ENCODE measurements at places on chromosomes 6 and 20. TPM values are rescaled to one million over a fixed set of nuclear protein-coding genes. Genes with fewer than 3 reads are reported as not detected.

Gene LTB
- 585 TPM for total RNA-seq

Gene MOG
- total RNA-seq, result not detected

Gene ADGRF5
- total RNA-seq, result not detected

Gene LRFN2
- total RNA-seq, result 0.08 TPM

Gene BNIP5
- total RNA-seq, result not detected

Gene PAK5
- total RNA-seq, result not detected

Gene DBNDD2
- total RNA-seq, result 10.5 TPM

Gene KCNK17
- not detected for total RNA-seq

Gene CST2
- total RNA-seq, result not detected

Gene PBOV1
- total RNA-seq, result not detected

Gene DACT2
- total RNA-seq, result 0.10 TPM

Gene ESR1
- total RNA-seq, result 1.00 TPM

Gene PRR18
- total RNA-seq, result not detected

DNA sequence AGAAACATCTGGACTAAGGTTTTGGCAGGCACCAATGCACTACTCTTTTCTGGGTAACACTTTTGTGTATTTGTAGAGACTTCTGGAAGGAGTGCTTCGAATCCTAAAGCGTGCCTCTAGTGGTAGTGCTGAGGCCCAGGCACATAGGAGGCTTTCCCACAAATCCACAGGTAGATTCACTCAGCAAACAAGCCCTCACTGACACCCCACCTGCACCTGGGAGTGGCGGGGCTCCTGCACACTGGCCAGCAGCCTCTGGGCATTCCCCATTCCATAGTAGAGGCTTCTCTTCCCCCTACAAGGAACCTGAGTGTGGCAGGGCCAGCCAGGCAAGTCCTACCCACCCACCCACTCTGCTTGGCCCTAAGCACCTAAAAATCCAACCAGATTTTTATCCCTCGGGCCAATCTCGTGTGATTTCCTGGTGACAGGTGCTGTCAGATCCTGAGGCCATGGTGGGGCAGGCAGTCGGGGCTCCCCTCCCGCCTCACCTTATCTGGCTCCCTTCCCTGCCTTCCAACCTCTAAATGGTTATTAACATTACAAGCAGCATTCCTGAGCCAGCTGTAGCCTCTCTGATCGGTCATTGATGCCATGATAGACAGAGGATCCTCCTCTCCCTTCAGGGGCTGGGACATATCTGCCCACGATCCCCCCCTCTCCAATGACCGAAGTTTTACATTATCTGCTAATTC, 82.4 kb downstream of the SLC2A10 start:
- no peak for DNase-seq
- H3K27ac ChIP-seq, result no peak overlapping the region
- no peaks in the 10 kb centered on the region for H3K27me3 ChIP-seq
- no peaks in the 10 kb centered on the region for H3K36me3 ChIP-seq
- H3K4me1 ChIP-seq, result no peaks in the 10 kb centered on the region

- no peaks in the 10 kb centered on the region for H3K27me3 ChIP-seq
- DNase-seq, result no peak
- peaks cover 5% of the 10 kb centered on the region for H3K36me3 ChIP-seq
- no peak overlapping the region for H3K4me3 ChIP-seq
Measured at GRCh38 chr6:36127462-36128016, 2.8 kb upstream of the MAPK13 start.

DNA sequence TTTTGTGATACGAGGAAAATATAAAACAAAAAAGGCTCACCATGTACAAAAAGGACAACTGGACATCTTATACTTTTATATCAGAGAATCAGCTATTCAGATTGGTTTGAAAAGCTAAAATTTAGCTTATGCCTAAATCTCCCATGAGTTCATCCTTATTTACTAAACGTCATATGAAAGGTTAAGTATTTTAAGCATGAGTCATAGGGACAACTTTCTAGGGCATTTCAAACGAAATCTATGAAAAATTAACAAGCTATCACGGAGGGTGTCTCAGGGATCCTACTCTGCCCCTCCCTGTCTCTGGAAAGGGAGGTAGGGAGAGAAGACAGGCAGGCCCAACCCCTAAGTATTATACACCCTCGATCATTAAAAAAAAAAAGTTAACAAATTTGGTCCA, 124.1 kb upstream of the LOC128125822 start:
- H3K36me3 ChIP-seq, result no peaks in the 10 kb centered on the region
- no peak overlapping the region for H3K27ac ChIP-seq
- no peak for DNase-seq
- H3K4me3 ChIP-seq, result no peak overlapping the region
- H3K4me1 ChIP-seq, result no peaks in the 10 kb centered on the region

- DNase-seq, result no peak
- no peak overlapping the region for H3K4me3 ChIP-seq
- peaks cover 37% of the 10 kb centered on the region for H3K27me3 ChIP-seq
- no peak overlapping the region for H3K27ac ChIP-seq
Measured at GRCh38 chr6:32462609-32463008, 22.9 kb downstream of the HLA-DRA start.

GRCh38 chr6:158653577-158654354, 3.9 kb downstream of the SYTL3 start:
- H3K27me3 ChIP-seq, result no peaks in the 10 kb centered on the region
- peaks cover 75% of the 10 kb centered on the region for H3K4me1 ChIP-seq
- DNase-seq, result peak; percentile 96
- peak overlapping the region; percentile 98 for H3K27ac ChIP-seq
- peaks cover 39% of the 10 kb centered on the region for H3K36me3 ChIP-seq

- H3K27me3 ChIP-seq, result no peaks in the 10 kb centered on the region
- no peaks in the 10 kb centered on the region for H3K36me3 ChIP-seq
- no peak for DNase-seq
- no peak overlapping the region for H3K4me3 ChIP-seq
- no peak overlapping the region for H3K27ac ChIP-seq
- H3K4me1 ChIP-seq, result no peaks in the 10 kb centered on the region
Measured at GRCh38 chr6:43943781-43944250, 173.8 kb downstream of the VEGFA start.

DNA sequence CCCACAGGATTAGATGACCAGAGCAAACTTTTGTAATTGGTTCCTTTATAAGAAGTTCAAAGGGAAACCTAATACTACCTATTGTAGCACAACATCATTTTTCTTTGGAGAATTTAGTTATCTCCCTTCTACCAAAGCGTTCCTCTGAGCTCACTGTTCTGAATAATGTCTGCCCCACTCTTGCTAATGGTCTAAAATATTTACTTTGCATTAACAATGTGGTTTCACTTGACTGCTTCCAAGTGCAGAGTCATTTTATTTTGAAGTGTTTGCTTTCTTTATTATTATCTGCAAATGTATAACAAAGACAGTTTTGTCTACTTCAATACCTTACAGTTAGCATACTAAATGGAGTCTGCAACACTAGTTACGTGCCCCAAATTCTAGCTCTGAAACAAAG, 15.0 kb downstream of the TRAPPC3L start:
- H3K36me3 ChIP-seq, result no peaks in the 10 kb centered on the region
- no peaks in the 10 kb centered on the region for H3K4me1 ChIP-seq
- no peak overlapping the region for H3K27ac ChIP-seq
- DNase-seq, result no peak
- H3K27me3 ChIP-seq, result peaks cover 37% of the 10 kb centered on the region
- no peak overlapping the region for H3K4me3 ChIP-seq

- H3K4me3 ChIP-seq, result no peak overlapping the region
- no peaks in the 10 kb centered on the region for H3K27me3 ChIP-seq
- H3K36me3 ChIP-seq, result no peaks in the 10 kb centered on the region
- H3K4me1 ChIP-seq, result no peaks in the 10 kb centered on the region
- no peak for DNase-seq
Measured at GRCh38 chr20:62453186-62453808, 22.5 kb downstream of the GATA5 start.

DNA sequence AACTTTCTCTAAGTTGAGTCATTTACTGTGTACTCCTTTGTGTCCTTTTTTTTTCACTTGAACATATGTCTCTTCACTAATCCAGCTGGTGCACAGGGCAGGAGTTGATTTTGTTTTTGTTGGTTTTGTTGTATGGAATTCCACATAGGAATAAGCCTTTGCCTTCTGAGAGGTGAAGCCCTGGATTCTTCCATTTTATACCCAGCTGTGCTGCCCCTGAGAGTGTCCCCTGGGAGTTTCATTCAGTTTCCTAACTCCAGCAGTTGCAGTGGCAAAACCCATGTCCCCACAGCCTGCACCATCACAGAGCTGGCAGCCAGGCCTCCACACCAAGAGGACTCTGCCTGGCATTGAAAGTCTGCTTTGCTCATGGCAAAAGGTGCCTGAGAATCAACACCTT, 107.3 kb upstream of the SYNDIG1 start:
- H3K27ac ChIP-seq, result no peak overlapping the region
- DNase-seq, result no peak
- no peak overlapping the region for H3K4me3 ChIP-seq

GRCh38 chr6:106939848-106940247, 34.7 kb downstream of the CD24 start:
- no peaks in the 10 kb centered on the region for H3K4me1 ChIP-seq
- H3K36me3 ChIP-seq, result no peaks in the 10 kb centered on the region
- DNase-seq, result no peak
- no peak overlapping the region for H3K4me3 ChIP-seq

DNA sequence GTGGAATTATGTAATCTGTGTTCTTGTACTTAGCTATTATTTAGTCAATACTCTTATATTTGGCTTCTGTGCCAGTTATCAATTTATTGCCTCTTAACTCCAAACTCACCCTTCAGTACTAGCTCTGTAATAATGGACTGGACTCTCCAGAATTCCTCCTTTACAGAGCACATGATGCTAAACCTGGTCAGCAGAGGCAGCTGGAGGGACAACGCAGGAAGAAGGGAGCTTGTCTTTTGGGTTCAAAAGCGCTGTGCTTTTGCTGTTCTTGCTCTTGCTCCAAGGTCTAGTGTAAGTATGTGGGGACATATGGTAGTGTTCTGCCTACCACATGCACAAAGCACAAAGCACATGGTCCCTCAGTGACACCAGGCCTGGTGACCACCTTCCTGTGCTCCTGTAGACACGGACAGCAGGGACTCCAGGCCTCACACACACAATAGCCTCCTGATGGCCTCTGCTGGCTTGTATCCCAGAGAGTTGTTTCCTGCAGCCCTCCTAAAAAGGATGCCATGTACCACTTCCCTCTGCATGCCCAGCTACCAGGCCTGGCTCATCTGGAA, 46.1 kb downstream of the CHD6 start:
- no peak overlapping the region for H3K4me3 ChIP-seq
- H3K36me3 ChIP-seq, result peaks cover 7% of the 10 kb centered on the region
- H3K27ac ChIP-seq, result no peak overlapping the region
- no peak for DNase-seq
- H3K4me1 ChIP-seq, result peaks cover 17% of the 10 kb centered on the region

- H3K4me3 ChIP-seq, result no peak overlapping the region
- no peaks in the 10 kb centered on the region for H3K36me3 ChIP-seq
- no peaks in the 10 kb centered on the region for H3K4me1 ChIP-seq
- no peak for DNase-seq
Measured at GRCh38 chr6:4299476-4299875, 164.1 kb upstream of the ECI2 start.

DNA sequence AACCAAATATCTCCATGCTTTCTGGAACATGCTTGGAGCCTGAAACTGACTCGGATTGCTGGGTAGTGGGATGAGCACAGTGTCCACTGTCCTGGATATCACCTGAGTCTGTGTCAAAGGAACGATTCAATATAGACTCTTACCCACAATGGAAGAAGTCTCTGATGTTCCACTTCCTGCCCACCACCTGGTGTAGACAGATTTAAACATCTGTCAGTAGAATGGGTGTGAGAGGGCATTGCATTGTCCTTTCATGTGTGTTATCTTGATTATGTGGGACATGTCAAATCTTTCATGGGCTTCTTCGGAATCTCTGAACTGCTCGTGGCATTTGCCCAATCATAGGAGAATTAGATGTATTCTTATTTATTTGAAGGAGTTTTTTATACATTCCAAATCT, 20.8 kb downstream of the ULBP3 start:
- H3K27ac ChIP-seq, result no peak overlapping the region
- no peak for DNase-seq
- no peaks in the 10 kb centered on the region for H3K36me3 ChIP-seq
- peaks cover 3% of the 10 kb centered on the region for H3K4me1 ChIP-seq

- no peaks in the 10 kb centered on the region for H3K36me3 ChIP-seq
- no peak for DNase-seq
- H3K4me3 ChIP-seq, result no peak overlapping the region
- no peak overlapping the region for H3K27ac ChIP-seq
- H3K4me1 ChIP-seq, result no peaks in the 10 kb centered on the region
Measured at GRCh38 chr6:11632795-11633511, 95.4 kb downstream of the TMEM170B start.

GRCh38 chr20:20210327-20210726, 157.6 kb upstream of the INSM1 start:
- no peaks in the 10 kb centered on the region for H3K36me3 ChIP-seq
- H3K4me3 ChIP-seq, result no peak overlapping the region
- H3K27ac ChIP-seq, result no peak overlapping the region
- peaks cover 3% of the 10 kb centered on the region for H3K27me3 ChIP-seq
- DNase-seq, result no peak

GRCh38 chr6:16140607-16141006, 11.7 kb downstream of the MYLIP start:
- DNase-seq, result no peak
- no peak overlapping the region for H3K4me3 ChIP-seq
- H3K27me3 ChIP-seq, result no peaks in the 10 kb centered on the region
- H3K4me1 ChIP-seq, result peaks cover 34% of the 10 kb centered on the region

DNA sequence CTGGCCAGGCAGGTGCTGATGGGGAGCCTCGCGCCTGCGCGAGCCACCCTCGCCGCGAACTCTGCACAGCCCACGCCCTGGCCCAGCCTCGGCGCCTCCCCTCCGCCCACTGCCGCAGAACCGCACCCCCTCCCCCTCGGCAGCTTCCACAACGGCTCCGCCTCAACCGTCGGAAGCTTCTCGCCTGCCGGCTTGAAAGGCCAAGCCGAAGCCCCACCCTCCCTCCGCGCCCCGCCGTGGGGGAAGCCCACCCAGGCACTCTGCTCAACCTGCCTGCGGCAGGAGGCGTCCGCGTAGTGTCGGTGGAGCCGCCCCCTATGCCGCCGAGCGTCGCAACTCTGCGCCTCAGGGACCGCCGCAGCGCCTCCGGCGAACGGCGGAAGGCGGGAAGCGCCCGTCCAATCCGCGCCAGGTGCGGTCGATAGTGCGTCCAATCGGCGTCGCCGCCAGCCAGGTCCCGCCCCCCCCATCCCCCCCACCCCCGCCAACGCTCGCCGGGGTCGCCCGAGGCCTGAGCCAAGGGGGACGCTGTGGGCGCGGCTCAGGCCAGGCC, at the start of gene SYCP2:
SYCP2 (minus strand) TSS at position 342 of the 553 bp plus-strand sequence. CDS start 11,224 bp downstream, outside the sequence.
- H3K27ac ChIP-seq, result peak within 1 kb of the TSS; percentile 80
- DNase-seq, result peak; percentile 56
- H3K4me3 ChIP-seq, result peak within 1 kb of the TSS; percentile 71
- peaks cover 6% of the 10 kb centered on the region for H3K36me3 ChIP-seq
- H3K4me1 ChIP-seq, result peaks cover 33% of the 10 kb centered on the region
- peaks cover 5% of the 10 kb centered on the region for H3K27me3 ChIP-seq

DNA sequence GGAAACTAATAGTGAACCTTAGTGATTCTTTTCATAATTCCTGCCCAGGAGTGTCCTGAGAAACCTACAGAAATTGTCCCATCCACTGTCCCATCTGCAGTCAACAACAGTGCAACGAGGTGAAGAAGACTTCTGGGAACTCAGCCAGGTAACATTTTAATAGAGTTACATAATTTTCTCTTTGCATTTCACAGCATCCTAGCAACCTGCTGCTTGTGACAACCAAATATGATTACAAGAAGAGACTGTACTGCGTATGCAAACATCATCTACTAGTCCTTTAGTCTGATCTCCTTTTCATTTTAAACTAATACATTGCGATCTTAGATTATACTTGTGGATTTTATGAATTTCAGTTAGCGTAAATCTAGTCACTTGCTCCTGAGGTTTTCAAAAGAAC, 951.6 kb downstream of the TFAP2A start:
- no peak overlapping the region for H3K4me3 ChIP-seq
- no peaks in the 10 kb centered on the region for H3K36me3 ChIP-seq
- H3K27ac ChIP-seq, result no peak overlapping the region
- no peaks in the 10 kb centered on the region for H3K27me3 ChIP-seq
